Activated T-helper 1 cell treated with anti-CD3 and anti-CD28 coated beads, Interleukin-12 subunit alpha, Interleukin-12 subunit beta, Interleukin-2, Interleukin-4 antibody, amounts not matched to agents 30 ng/mL and 10 ng/mL and 1 ng/mL, durations not matched to agents 14 hours and 24 hours and 36 hours (primary cell): ENCODE measurements at places on chromosomes 16 and 17. TPM values are rescaled to one million over a fixed set of nuclear protein-coding genes. Genes with fewer than 3 reads are reported as not detected.

Gene PRAC2
- not detected in 2 replicates for total RNA-seq

Gene CTRB2
- not detected in 2 replicates for total RNA-seq

Gene ACE
- total RNA-seq, result 0.36 and 0.59 TPM in 2 replicates

Gene SLC25A11
- 111 and 116 TPM in 2 replicates for total RNA-seq

Gene MEIOB
- not detected in 2 replicates for total RNA-seq

Gene FAM171A2
- 0.10 and 0.29 TPM in 2 replicates for total RNA-seq

Gene PSMD7
- total RNA-seq, result 168 and 175 TPM in 2 replicates

Gene ALOX15
- total RNA-seq, result not detected in 2 replicates

Gene WNT3
- total RNA-seq, result 0.05 TPM in 1 of 2 replicates, not detected in the other

Gene SLFN5
- total RNA-seq, result 10.4 and 11.0 TPM in 2 replicates

Gene TP53TG3D
- not detected in 2 replicates for total RNA-seq

Gene ALOX12
- not detected in 2 replicates for total RNA-seq

Gene AFMID
- 26.2 and 27.7 TPM in 2 replicates for total RNA-seq

DNA sequence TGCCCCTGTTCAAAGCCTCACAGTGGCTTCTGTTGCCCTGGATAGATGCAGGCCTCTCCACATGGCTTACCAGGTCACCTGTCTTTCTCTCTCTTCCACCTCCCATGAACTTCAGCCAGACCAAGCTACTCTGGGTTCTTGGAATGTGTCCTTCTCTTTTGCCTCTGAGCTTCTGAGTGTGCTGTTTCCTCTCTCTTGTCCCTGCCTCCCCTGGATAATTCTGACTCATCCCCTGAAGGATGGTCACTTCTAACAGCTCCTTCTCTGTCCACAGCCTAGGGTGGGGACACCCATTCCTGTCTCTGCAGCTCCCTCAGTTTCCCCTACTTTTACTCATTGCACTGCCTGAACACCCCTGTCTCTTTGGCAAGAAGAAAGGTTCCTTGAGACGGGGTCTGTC is 2.9 kb downstream of the GUCY2D start:
- DNase-seq, result no peak

DNA sequence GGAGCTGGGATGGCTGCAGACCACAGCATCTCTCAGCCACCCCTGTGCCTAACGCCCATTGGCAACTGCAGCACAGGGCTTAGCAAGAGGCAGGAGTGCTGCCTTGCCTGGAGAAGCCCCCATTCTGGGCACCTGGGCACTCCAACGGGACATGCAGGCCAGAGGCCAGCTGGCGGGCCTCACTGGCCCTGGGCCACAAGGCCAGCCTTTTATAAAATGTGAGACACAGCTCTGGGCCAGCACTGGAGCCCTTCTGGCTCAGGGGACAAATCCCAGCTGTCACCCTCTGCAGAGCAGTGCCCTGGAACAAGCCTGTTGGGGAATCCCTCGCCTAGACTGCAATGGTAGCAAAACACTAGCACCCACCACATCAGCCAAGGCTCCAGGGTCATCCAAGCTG is 171.8 kb downstream of the WSCD1 start:
- no peak for DNase-seq

DNA sequence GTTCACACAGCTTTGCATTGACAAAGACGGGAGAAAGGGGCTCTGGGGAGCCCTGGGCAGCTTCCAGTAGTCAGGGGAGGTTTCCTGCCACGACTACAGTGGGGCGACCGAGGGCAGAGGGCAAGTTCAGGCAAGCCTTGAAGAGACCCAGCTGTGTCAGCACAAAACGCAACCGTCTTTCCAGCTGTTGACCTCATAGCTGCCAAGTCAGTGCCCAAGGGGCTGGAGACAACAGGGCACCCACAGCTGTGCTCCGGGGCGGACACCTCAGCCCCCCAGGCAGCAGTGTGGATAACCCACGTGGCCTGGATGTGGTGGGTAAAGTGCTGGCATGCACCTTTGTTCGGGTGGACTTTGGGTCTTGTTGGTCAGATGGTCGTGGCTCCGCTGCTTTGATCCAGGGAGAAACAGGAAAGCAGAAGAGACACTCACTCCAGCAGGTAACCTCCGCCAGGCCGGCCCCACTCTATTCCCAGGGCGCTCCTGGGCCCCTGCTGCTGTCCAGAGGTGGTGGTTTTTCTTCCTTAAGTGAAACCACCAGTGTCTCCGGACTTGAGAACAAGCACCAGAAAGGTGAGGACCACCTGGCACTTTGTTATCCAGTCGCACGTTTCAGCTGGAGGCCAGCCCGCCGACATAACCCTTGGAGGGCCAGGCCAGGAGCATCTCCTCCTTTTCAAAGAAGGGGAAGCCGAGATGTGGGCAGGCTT is 17.6 kb upstream of the CBX2 start:
- DNase-seq, result no peak

DNA sequence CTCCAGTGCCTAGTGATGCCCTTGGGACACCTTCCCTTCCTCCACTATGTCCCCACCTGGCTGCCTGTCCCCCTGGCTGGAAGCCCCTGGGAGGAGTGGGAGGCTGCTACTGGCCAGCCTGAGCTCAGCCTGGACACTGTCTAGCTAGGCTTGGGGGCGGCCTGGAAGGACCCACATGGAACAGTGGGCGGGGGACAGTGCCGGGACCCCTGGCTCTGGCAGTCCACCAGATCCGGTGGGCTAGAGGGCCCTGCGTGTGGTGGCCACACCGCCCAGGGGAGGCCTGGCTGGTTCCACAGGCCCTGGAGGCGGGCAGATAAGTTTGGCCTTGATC is 388.0 kb upstream of the TNRC6C start:
- DNase-seq, result no peak

GRCh38 chr16:84677849-84678248 is 22.0 kb upstream of the USP10 start:
- DNase-seq, result no peak

DNA sequence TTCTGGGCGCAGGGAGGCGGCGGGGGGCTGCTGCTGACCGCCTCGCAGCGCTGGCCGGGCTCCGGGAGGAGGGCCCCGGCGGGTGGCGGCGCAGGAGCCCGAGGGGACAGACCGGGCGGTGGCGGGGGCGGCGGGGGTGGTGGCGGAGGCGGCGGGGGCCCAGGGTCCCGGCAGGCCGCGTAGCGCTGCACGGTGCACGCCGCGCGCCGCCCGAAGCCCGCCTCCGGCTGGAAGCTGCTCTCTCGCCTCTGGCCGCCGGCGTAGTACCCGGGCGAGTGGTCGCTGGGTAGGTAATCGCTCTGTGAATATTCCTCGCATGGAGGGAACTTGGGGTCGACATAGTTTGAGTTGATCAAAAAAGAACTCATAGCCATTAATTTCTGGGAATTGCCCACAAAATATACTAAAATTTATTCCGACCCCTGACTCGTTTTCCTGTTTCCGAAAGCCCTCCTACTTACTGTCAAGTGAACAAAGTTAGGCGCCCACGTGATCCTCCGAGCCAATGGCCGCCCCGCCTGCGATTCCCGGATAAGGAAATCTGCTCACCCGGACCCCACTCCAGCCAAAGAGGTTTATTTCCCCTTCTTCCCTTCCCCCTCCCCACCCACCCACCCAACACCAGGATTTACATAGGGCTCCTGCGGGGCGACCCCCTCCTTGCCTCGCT is at the start of gene HOXB4:
Gene HOXB4, minus strand, starts transcription at position 405 of the 670 bp plus-strand sequence. Its CDS starts 31 bp downstream, at position 374.
- DNase-seq, result peak; percentile 68

- no peak for DNase-seq
Observed at GRCh38 chr16:68512183-68512582, 26.9 kb upstream of the ZFP90 start.

DNA sequence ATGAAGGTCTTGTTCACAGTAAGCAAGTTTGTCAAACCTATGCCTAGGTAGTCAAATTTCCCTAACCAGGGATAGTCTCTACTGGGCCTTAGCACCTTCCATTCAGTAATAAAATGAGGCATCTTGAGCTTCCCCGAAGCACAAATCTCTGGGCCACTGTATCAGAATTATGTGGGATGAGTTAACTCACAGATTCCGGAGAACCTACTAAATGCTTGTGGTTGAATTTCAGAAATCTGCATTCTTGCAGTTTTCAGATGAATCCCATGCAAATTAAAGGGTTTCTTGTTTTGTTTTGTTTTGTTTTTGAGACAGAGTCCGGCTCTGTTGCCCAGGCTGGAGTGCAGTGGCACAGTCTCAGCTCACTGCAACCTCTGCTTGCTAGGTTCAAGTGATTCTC is 478.8 kb upstream of the HSBP1 start:
- DNase-seq, result no peak

DNA sequence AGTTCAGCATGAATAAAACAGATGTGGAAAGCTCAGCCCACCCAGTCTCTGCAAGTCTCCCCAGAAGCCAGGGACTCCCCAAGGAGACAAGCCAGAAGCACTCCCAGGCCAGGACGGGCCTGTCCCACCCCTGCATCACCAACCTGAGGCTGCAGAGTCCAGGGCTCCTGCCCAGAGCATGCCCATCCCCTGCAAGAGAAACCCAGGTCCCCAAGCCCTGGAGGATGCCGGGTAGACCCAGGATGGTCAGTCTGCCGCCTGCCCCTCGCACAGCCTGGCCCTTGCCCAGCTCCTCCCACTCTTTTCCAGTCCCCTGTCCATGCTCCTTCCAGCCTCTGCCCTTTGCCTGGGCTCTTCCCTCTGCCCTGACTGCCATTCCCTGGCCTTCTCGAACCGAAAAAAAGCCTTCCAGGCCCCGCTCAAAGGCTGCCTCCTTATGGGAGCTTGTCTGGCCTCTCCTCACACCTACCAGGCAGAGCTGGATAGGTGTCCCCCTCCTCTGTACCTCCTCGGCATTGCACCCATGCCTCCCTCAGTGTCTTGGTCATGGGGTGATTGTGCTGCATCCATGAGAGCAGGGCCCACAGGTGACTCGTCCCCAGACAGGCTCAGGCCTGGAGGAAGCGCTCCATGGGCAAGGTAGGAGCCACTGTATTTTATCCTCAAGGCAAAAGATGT is 44.8 kb downstream of the BEAN1 start:
- no peak for DNase-seq

GRCh38 chr16:64627288-64627687 is 494.6 kb downstream of the CDH11 start:
- no peak for DNase-seq

DNA sequence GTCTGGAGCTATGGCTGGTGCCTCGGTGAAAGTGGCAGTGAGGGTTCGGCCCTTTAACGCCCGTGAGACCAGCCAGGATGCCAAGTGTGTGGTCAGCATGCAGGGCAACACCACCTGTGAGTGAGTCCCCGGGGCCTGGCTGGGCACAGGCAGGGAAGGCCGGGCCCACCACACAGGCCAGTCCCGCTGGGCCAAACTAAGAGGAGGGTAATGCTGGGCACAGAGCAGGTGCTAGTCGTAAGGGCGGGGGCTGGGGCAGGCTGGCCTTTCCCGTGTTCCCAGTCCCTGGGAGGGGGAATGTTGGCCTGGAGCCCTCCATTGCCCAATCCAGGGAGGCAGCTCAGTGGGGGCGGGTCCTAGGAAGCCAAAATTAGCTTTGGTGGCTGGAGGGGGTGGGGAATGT is 2.5 kb downstream of the KIF1C start:
- no peak for DNase-seq

DNA sequence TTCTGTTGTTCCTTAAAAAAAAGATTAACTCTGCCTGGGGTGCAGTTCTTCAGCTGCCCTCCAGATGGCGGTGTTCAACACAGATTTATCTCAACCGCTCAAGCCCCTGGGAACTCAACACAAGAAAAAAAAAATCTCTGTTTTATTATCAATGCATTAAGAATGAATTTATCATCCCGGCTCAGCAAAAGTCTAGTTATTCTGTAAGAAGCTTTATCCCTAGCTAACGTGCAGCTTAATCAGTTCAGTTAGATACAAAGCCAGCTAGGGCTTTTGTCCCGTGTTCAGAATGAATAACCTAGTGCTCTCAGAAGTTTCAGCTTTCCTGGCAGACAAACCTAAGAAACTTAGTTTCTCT is 475.9 kb upstream of the CCL2 start:
- DNase-seq, result no peak

GRCh38 chr17:78883533-78884131 is 19.4 kb downstream of the CEP295NL start:
- DNase-seq, result no peak

DNA sequence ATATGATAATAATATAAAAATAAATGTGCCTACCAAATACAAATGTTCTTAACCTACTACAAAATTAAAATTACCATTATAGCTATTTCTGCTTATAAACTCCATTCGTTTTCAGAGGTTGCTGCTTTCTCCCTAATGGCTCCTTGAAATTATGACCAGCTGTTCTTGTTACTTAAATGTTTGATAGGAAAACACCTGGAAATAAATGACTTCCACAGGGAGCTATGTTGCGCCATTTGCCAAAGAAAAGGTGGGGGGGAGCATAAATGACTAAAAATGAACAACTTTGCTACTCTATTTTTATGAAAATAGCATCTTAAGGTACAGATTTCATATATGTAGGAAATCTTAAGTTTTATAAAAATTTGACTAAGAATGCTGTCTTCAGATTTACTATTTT is 157.5 kb upstream of the MON1B start:
- DNase-seq, result no peak

DNA sequence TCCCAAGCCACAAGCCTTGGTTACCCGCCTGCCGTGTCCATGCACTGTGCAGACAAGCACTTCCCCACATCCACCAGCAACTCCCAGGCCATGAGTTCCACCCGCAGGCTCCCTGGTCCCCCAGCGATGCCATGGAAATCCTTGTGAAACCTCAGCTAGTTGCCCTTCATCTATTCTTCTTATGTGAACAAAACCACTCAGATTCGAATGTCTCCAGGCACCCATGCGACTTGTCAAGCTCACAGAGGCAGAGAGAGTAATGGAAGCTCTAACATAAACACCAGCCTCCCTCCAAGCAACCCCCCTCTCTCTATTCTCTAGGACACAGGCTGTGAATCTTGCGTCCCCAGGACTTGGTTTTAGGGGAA is 182.6 kb downstream of the C16orf95 start:
- no peak for DNase-seq

DNA sequence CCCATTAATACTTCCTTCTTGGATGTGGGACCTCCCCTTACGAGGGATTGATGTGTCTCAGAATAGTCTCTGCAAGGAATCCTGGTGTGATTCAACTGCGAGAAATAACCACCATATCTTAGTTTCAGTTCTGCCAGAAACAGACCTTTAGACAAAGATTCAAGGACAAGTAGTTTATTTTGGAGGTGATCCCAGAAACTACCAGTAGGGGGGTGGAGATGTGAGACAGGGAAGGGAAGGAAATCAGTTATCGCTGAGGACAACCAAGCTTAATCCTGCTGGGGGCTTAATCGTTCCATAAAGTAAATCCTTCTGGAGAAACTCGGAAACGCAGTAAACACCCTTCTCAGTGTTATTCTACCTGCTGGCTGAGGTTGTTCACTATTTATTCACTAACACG is 5.0 kb upstream of the SDR42E1 start:
- no peak for DNase-seq
